ENCODE measurements at places on chromosomes 7 and 10.

DNA sequence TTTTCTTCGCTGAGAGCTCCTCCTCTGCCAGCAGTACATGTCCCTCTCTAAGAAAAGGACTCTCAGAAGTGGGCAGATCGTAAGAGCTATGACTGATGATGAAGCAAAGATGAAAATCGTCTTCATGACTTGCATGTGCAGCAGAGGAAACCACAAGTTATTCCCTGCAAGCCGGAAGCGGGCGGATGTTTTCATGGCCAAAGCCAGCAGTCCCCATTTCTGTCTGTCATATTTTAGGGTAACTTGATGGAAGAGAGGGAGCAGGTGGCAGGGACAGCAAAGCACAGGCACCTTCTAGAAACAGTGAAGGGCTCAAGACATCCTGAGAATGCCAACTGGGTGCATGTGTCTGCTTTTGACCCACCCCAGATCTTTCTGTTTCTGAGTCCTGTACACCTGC lies 19.9 kb downstream of the KLF6 start:
- peak; percentile 51 for DNase-seq

DNA sequence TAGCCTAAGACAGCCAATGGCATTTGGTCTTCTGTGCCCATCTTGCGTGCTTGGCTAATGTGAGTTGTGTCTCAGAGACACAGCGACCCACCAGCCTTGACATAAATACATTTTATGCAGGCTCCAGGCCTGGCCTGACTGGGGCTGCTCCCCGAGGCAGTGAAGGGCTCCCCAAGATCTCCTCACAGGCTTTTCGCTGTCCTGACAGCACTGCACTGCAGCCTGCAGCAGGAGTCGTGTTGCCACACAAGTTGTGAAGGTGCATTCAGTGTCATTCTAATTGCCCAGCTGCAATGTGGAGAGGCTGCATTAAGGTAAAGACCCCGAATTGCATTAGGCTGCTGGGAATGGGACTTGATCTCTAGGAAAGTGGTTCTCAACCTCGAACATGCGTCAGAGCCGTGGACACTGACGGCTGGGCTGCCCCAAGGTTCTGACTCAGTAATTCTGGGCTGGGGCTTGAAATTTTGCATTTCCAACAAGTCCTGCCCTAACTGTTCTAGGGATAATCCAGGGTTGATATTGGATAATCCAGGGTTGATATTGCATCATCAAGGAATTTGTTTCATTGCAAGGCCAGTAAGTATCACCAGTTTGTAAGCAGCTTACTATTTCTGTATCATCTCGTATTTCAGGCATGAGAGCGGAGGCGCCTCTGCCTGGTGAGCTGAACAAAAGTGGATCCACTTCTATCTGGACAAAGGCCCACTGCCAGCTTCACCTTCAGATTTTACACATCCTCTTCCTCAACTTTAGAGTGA lies 108.7 kb upstream of the INSIG1 start:
- DNase-seq, result peak; percentile 82

DNA sequence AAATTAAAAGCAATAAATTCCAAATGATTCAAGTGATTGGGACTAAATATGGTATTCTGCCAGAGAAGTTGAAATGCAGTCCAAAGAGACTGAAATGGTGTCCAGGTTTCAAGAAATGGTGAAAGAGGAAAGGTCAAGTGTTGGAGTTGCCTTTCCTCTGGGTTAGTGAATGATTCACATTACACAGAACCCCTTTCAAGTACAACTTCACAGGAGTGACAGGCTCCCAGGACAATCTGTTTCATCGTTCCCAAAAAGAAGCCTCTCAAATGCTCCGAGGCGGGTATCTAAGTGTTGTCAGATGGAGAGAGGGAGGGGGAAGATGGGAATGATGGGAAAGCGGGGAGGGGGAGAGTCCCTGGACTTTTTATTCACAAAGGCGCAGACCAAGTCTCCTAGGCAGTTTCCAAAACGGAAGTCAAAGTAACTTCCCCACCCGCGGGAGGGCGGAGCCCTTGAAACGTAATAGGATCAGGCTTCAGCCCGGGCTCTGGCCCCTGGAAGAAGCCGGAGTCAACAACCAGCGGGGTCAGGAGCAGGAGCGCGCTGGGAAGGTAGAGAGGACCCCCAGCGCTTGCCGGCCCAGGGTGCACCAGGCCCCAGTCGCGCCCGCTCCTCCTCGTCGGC lies 754 bp downstream of the SLC25A13 start:
- peak; percentile 76 for DNase-seq

- DNase-seq, result peak; percentile 72
Measured at GRCh38 chr7:12951397-12951801, 264.0 kb downstream of the ARL4A start.

DNA sequence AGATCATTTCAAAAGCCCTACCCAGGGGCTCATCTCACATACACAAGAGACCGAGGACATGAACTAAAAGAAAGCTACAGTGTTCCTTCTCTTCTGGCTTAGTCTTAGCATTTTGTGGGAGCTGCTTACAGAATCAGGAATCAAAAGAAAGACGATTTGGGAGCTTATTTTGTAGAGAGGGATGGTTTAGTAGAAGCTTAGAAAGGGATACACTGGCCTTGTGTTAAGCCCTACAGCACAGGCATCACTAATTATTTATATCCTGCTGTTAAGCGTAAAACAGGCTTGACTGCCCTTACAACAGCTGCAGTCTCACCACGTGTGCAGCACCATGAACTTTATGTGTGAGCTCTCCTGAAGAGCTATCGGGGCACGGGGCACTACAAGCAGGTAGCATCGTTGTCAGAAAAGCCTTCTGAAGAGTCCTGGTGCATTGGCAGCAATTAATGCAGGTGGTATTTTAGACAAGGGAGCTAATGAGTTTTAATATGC lies 798.3 kb downstream of the NXPH1 start:
- no peak for DNase-seq

GRCh38 chr10:103759100-103759781 lies 96.1 kb downstream of the SH3PXD2A start:
- DNase-seq, result peak; percentile 86

- no peak for DNase-seq
Measured at GRCh38 chr10:98587156-98587837, 140.6 kb upstream of the HPS1 start.

- DNase-seq, result no peak
Measured at GRCh38 chr10:123909426-123909825, 17.8 kb upstream of the CPXM2 start.

DNA sequence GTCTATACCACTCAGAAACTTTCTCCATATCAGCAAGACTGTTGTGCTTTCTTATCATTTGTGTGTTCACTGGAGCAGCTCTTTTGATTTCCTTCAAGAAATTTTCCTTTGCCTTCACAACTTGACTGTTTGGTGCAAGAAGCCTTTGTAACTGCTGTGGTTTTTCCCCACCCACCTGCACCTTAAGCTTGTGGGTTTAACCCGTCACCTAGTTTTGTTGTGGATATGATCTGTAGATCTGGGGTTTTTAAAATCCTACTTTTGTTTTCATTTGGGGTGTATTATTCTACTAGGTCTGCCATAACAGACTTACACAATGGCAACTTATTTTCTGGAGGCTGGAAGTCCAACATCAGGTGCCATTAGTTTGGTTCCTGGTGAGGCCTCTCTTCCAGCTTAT lies 30.5 kb upstream of the CHST3 start:
- DNase-seq, result no peak

DNA sequence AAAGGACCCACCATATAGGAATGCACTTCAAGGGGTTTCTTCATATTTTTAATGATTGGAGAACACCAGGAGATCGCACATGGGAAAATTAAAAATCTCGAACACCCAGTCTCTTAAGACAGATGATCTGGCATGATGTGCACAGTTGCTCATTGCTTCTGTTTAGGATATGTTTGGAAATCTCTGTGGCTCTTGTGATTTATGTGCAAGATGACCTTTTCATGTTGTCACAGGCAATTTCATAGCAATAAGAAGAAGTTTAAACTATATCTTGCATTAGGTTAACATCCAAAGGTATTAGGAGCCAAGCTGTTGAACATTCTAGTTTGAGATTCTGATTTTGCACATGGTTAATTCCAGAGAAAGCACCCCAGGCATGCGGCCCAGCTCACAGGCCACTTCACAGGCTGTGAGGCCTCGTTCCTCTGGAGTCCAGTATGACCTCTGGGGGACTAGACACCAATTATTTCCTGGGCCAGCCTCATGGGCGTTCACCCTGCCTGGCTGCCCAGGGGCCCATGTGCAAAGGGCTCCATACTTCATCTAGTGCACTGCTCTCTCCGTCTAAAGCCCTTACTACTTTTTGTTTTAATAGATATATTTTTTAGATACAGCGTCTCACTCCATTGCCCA lies 28.4 kb downstream of the CAMK1D start:
- no peak for DNase-seq

GRCh38 chr10:124534231-124534798 lies 72.7 kb downstream of the LHPP start:
- DNase-seq, result no peak

- no peak for DNase-seq
Measured at GRCh38 chr7:107173691-107174406, 5.0 kb downstream of the HBP1 start.

- DNase-seq, result peak; percentile 52
Measured at GRCh38 chr10:19702215-19702614, 114.0 kb upstream of the PLXDC2 start.

GRCh38 chr7:75575488-75576121 lies 83.5 kb downstream of the SPDYE5 start:
- peak; percentile 72 for DNase-seq

DNA sequence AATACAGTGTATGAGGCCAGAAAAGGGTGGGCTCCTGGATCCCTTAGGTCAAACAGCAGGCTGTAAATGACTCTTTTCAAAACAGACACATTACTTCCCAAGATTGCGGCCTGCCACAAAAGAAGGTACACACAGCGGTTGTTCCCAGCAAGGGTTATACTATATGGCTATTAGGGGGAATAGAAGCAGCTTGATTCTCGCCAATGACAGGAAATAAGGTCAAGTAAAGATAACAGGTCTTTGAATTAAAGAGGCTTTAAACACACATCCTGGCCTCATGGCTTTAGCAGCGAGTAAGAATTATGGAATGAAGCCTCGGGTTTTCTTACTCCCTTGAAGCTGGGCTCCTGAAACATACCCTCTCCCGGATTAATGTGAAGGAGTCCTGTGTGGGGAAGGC lies 58.3 kb downstream of the CYP26A1 start:
- DNase-seq, result no peak

DNA sequence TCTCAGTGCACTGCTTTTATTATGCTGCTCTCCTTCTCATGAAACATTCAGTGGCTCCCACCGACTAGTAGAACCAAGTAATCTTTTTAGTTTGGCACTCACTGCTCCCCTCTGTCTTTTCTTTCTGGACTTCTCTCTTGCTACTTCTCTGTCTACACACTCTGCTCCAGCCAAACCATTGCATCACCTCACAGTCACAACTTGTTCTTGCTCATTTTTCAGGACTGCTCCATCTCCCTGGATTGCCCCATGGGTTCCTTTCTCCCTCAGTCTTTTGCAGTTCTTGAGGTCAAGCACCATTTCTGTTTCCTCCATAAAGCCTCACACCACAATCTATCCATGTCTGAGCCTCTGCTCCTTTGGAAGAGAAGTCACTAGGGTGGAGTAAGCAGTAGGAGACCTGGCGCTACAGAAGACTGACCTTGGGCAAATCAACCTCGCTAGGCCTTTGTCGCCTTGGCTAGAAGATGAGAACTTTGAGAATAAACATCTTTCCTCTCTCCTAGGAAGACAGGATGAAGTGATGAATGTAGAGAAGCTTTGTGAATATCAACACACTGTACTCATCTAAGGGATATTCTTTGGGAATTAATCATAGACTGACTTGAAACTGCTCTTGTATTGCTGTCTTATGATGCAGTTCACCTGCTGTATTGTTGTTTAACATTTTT lies 186.2 kb downstream of the LRMDA start:
- no peak for DNase-seq

DNA sequence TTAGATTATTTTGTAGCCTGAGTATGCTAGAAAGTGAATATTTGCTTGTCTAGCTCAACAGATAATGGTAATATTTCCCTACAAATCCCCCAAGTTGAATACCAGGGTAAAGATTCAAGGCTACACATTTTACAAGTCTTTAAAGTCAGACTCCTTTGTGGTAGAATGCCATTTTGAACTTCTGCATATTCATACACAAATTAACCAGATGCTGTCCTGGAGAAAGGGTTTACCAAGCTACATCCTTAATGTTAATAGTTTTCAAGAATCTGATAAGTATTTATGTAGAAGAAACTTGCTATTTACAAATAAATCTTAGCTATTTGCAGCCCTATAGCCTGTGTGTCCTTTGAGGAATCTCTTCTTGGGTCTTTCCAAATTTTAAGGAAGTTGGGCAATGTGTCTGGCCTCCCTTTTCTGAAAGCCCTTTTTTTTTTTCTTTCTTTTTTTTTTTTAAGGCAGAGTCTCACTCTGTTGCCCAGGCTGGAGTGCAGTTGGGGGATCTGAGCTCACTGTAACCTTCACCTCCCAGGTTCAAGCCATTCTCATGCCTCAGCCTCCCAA lies 82.6 kb downstream of the CPEB3 start:
- no peak for DNase-seq

DNA sequence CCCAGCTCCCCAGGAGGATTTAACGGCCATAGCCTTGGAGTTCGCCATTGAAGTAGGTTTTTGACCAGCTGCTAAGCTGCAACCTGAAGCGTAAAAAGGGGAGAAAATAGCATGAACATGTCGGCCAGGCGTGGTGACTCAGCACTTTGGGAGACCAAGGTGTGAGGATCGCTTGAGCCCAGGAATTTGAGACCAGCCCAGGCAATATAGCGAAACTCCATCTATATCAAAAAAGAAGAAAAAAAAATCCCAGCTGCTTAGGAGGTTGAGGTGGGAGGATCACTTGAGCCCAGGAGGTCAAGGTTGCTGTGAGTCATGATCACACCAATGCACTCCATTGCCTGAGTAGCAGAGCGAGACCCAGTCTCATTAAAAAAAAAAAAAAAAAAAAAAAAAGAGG lies 32.2 kb upstream of the MCU start:
- no peak for DNase-seq

GRCh38 chr7:152313831-152314604 lies 121.8 kb downstream of the KMT2C start:
- peak; percentile 84 for DNase-seq

DNA sequence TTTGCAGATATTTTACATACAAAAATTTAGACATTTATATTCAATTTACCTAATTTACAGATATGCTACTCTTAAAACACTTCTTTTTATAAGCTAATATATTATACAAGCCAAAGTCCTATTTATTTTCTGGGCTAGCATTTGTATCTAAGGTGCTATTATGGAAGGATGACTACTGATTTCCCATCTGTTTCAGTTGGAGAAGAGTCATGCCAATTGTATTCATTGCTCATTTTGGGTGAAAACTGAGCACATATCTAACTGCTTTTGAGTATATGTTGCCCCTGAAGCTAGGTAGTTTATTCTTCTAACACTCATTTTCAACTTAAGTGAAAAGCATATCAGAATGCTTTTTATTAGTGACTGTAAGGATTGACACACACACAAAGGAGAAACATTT lies 172.9 kb downstream of the CDK14 start:
- no peak for DNase-seq

GRCh38 chr10:34433241-34434076 lies 381.6 kb downstream of the PARD3 start:
- peak; percentile 94 for DNase-seq
